ENCODE measurements at places on chromosomes 3 and 15.

GRCh38 chr3:152193673-152194267 is 75.0 kb upstream of the MBNL1 start:
- DNase-seq, result no peak

DNA sequence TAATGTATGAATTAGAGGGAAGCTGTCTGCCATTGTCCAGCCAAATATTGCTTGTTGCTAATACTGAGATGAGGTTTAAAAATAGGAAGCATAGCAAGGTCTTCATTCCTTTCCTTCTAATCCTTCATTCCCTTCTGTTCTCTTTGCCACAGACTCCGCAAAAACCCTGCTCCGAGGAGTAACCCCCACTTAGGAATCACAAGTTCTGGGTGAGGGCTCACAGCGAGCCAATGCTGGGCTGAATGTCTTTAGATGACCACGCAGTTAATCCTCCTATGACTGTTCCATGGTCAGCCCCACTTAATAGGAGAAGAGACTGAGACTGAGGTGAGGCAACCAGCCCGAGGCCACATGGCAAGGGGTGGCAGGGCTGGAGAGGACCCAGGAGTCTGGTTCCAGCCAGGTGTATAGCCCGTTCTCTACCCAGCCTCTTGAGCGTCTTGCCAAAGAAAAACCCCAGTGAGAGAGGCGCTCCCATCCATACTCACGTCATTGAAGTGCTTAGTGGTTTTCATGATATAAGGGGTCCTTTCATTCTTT is 44.9 kb upstream of the CTSH start:
- no peak for DNase-seq

DNA sequence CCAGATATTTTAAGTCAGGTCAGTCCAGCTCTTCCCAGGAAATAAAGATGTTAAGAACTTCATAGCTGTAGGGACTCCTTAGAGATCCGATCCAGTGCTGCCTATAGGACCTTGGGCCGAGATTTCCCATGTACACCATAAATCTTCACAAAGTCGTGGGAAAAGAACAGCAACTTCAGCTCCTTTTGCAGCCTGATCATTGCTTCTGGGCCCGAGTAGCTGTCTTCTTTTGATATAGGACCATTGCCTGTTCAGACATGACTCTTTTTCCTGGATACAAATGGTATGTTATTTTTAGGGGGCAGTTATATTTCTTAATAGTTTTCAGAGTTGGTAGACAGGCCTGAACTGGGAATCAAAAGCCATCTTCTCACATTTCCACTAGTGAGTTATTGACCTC is 20.5 kb downstream of the IL1RAP start:
- DNase-seq, result no peak

GRCh38 chr15:96247621-96248305 is 82.7 kb upstream of the NR2F2 start:
- DNase-seq, result no peak

DNA sequence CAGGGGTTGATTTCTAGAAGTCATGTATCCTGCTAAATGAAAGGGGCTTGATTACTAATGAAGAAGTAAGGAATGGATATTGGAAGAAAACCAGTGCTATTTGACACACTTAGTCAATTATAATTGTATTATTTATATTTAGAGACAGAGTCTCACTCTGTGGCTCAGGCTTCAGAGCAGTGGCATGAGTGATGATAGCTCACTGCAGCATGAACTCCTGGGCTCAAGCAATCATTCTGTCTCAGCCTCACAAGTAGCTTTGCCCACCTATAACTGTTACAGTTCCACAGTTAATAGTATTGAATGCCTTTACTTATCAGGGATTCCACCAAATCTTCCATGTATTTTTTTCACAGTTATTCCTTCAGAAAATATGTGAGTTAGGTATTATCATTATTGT is 432.0 kb upstream of the TGFBR2 start:
- DNase-seq, result no peak

DNA sequence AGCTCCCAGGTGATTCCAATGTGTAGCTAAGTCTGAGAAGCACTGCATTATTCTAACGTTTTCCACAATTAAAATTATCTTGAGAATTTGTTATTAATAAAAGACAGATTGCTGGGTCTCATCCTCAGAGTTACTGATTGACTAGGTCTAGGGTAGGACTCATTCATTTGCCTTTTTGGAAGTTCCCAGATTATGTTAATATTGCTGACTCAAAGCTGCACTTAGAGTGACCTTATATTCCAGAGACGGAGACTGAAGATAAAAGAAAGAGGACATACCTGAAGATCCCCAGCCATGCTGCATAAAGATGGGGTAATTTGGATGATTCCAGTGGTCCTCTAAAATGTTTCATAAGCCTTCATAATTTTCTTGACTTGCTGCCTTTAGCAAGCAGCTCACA is 81.8 kb downstream of the PLSCR2 start:
- no peak for DNase-seq

- no peak for DNase-seq
Observed at GRCh38 chr3:196327405-196327804, 9.4 kb upstream of the DYNLT2B start.

- DNase-seq, result peak; percentile 50
Observed at GRCh38 chr15:76169018-76169417, 109.2 kb downstream of the TMEM266 start.
